Vagina (tissue), 2 donors: ENCODE measurements at places on chromosomes 6 and 20. TPM values are rescaled to one million over a fixed set of nuclear protein-coding genes. Genes with fewer than 3 reads are reported as not detected.

The FAM209B gene
- total RNA-seq, result not detected

- DNase-seq, result peak; percentile 25
These were observed 1.3 kb downstream of the SLC22A16 start for GRCh38 chr6:110475066-110475653.

GRCh38 chr6:19472153-19472552 is 365.0 kb upstream of the ID4 start:
- no peak for DNase-seq

DNA sequence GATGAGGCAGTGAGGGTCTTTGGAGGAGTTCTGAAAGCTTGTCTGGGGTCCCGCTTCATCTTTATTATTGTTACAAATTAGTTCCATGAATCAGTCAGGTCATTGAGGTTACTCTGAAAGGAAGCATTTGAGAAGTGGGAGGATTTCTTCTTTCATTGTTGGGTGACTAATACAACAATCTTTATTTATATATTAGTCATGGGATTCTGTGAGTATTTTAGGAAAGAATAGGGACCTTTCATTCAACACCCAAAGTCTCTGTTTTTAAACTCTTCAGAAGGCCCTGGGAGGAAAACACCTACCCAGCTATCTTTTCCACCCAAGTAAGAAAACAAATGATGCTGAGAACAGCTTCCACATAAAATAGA is 98.3 kb downstream of the SOD2 start:
- no peak for DNase-seq

DNA sequence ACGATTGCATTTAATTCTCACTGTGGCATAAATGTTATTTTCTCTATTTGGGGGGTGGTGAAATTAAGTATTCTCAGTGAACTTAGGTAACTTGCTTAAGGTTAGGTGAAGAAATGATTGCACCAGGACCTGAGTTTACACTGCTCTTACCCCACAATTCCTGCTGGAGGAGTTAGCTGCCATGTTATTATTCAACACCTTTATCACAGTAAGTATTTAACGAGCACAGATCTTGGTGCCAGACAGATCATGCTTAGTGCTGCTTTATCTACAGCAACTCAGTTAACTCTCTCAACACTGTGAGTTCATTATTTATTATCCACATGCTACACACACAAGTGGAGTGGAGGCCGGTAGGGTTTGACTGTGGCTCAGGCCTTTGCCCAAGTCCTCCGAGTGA is 249.7 kb downstream of the TMEM242 start:
- no peak for DNase-seq

DNA sequence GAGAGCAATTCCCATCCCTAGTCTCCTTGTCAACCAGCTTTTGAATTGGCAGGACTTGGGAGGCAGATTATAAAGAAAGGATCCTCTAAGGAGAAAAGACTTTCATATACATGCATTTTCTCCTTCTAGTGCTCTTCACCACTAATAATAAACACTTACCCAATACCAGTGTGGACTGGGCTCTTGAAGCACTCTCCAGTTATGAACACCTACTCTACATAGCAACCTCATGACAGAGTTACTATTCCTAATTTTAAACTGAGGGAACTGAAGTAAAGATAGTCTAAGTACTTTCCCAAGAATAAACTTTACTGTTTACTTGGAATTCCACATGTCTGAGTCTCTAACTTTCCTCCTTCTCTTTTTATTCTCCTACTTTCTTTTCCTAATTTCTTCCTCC is 4.8 kb downstream of the COL9A1 start:
- DNase-seq, result no peak

The MYCT1 gene
- 8.3 TPM for total RNA-seq

DNA sequence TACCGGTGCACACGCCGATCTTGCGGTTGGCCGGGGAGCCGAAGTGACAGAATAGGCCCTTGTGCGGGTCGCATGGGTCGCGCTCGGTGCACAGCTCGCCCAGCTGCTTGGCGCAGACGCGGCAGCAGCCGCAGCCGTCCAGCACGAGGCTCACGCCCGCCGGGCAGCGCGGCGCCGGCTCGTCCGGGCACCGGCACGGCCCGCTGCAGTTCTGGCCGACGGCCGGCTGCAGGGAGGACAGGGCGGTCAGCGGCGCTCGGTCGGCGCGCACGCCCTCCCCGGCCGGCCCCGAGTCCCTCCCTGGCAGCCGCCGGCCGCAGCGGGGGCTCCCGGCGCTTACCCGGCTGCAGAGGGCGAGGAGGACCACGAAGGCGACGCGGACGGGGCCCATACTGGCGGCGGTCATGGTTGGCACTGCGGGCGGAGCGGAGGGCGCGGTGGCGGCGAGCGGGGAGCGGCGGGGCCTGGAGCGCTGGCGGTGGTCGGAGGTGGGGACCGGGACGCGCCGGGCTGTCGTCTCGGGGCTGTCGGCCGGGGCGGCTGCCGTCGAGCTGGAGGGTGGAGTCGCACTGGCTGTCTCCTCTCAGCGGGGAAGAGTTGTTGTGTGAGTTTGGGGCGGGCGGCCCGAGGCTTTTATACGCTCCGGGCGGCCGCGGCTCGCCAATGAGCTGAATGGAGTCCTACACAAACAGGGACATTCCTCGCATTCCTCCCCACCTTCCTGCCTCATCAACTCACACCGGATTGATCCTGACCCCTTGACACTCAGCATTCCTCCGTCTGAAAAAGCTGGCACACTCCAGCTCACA is at the start of gene CCN2:
TSS of gene CCN2 (minus strand) at position 606 of the 809 bp plus-strand sequence. CDS start at position 406, 200 bp downstream.
- no peak for DNase-seq

- DNase-seq, result no peak
These were observed 95.0 kb downstream of the AIG1 start for GRCh38 chr6:143155681-143156080.

GRCh38 chr20:34663213-34663943 is 13.5 kb downstream of the PIGU start:
- no peak for DNase-seq

The TP53INP2 gene
- 14.5 TPM for total RNA-seq

- no peak for DNase-seq
These were observed 20.1 kb downstream of the DIDO1 start for GRCh38 chr20:62906209-62906608.

DNA sequence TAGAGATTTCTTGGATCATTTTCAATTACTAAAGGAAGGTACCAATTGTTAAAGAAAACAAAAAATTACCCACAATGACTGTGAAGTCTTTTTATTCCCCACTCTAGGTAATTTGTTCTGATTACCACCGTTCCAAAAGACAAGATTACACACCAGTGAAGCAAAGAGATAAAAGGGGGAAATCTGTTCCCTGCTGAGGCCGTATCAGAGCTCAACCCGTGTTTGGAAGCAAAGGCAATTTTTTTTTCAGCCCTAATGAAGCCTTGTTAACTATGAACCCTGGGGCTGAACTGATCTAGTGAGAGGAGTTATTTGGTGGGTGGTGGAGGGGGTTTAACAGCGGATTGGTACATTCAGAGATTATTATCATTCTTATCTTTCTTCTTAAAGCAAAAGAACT is 128.5 kb downstream of the ALDH8A1 start:
- DNase-seq, result no peak

The BPI gene
- total RNA-seq, result not detected

DNA sequence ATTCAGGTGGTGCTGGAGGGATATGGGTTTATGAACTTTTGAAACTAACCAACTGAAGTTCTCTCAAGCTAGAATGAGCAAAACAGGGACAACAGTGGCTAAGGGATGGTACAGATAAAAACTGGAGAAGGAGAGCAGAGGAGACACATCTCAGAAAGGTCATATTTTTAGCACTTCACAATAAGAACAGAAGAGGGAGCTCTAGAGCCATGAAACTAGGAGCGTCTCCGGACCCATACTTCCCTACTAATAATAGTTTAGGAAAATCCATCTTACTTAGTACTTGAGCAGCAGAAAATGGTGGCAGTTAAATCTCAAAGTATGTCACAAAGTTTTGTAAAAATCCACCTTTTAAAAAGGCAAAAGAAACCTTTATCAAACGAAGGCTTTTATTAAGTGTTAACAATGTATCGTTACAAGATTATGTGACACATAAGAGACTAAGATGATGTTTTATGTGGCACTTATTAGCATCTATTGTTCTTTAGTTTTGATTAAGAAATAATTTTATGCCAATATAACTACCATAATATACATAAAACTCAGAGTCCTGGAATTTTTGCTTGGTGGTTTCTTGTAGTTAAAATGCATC is 278.6 kb downstream of the TBC1D32 start:
- DNase-seq, result no peak

DNA sequence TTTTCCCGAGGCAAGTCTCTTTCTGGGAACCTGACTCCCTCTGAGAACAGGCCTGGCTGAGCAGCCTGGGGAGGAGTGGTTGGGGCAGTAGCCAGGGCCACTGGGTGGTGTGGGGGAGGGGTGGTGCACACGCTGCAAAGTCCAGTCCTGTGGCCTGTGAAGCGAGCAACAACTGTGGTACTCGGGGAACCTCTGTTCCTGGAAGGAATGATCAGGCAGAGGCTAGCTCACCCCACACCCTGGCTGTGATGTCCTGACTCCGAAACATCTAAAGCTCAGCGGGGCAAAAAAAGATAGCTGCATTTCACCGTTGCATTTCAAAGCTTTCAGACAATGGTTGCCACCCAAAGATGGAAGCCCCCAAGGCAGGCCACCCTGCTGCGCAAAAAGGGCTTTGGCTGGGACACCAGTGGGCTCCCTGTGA is 25.5 kb downstream of the PCK1 start:
- no peak for DNase-seq
